ENCODE measurements at places on chromosomes 6 and 20. TPM values are rescaled to one million over a fixed set of nuclear protein-coding genes. Genes with fewer than 3 reads are reported as not detected.

DNA sequence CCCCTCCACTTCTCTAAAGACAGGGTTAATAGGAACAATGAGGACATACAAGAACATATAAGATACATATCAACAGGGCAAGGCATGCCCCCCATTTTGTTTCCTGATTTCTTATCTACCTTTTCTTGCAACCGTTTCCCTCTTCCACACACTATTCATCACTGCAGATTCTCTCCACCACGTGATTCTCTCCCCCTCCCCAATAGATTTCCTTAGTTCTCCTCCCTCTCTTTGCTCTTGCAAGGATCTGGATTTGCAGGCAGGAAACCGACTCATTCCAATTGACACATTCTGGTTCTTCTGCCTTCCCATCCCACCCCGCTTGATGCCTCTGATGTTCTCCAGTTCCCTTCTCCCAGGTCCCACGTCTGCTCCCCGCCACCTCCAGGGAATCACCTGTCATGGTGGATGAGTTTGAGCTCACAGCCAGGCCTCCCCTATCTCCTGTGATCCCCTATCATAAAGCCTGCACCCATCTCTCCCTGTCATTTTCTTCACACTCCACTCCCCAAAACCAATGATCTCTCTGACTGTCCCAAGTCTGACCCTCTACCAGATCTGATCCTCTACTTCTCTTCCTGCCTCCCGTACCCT is 7.5 kb downstream of the GABBR1 start:
- H3K4me1 ChIP-seq: peaks cover 6% of the 10 kb centered on the region
- peaks cover 6% of the 10 kb centered on the region for H3K36me3 ChIP-seq
- DNase-seq: no peak

DNA sequence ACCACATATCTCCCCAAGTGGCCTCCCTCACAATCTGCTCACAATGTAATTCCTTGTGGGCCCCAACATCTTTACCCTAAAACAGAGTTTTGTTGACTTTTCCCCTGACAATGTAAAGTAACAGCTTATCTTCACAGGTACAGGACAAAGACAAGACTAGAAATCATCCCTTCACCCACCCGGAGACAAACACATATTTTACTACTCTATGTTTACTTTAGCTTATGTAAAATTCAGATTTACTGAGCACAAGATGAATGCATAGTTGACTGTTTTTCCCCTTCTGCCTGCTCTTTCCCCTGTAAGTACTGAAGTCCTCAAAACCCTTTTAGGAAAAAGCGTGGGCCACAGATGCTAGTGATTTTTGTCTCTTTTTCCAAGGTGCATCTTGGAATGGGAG is 61.0 kb downstream of the RPP21 start:
- no peaks in the 10 kb centered on the region for H3K4me1 ChIP-seq
- H3K36me3 ChIP-seq: no peaks in the 10 kb centered on the region
- no peak for DNase-seq
- peaks cover 9% of the 10 kb centered on the region for H3K27me3 ChIP-seq
- H3K27ac ChIP-seq: no peak overlapping the region

GRCh38 chr20:58982406-58983114 is 1.5 kb downstream of the NELFCD start:
- no peak for DNase-seq
- peaks cover 2% of the 10 kb centered on the region for H3K36me3 ChIP-seq
- peak overlapping the region; percentile 61 for H3K4me3 ChIP-seq
- no peaks in the 10 kb centered on the region for H3K27me3 ChIP-seq

SPDEF gene
- under 0.01 TPM for total RNA-seq

KHDC1 gene
- 5.1 TPM for total RNA-seq

C6orf15 gene
- not detected for total RNA-seq

ERGIC3 gene
- total RNA-seq: 455 TPM
